ENCODE measurements at places on chromosomes 16 and 17. TPM values are rescaled to one million over a fixed set of nuclear protein-coding genes. Genes with fewer than 3 reads are reported as not detected.

Gene OR3A1
- total RNA-seq: not detected

DNA sequence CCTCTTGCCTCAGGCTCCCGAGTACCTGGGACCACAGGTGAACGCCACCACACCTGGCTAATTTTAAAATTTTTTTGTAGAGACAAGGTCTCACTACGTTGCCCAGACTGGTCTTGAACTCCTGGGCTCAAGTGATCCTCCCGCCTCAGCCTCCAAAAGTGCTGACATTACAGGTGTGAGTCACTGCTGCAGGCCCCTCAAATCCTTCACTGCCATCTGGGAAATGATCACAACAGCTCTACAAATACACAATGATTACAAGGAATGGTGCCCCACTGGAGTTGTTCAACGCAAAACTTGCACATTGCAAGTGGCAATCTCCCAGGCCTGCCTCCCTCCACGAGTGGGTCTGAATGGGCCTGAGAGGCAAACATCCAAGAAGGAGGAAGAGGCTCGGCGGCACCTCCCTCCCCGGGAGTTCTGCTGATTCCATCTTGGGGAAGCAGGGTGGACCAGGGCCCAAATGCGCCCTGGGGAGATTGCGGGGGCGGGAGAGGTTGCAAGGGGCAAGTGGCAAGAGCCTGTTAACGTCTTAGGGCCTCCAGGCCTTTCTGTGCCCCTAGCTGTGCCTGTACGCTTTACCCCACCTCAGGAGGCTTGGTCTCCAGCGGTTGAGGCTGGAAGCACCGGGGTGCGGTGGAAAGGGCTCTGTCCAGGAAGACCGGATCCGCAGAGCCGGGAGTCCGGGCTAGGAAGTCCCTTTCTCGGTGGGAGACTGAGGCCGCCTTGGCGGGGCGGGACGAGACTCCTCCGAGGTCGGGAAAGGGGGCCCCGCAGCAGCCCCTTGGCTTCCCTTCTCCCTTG is 656 bp upstream of the IGFBP4 start:
- peak; percentile 46 for ATAC-seq

DNA sequence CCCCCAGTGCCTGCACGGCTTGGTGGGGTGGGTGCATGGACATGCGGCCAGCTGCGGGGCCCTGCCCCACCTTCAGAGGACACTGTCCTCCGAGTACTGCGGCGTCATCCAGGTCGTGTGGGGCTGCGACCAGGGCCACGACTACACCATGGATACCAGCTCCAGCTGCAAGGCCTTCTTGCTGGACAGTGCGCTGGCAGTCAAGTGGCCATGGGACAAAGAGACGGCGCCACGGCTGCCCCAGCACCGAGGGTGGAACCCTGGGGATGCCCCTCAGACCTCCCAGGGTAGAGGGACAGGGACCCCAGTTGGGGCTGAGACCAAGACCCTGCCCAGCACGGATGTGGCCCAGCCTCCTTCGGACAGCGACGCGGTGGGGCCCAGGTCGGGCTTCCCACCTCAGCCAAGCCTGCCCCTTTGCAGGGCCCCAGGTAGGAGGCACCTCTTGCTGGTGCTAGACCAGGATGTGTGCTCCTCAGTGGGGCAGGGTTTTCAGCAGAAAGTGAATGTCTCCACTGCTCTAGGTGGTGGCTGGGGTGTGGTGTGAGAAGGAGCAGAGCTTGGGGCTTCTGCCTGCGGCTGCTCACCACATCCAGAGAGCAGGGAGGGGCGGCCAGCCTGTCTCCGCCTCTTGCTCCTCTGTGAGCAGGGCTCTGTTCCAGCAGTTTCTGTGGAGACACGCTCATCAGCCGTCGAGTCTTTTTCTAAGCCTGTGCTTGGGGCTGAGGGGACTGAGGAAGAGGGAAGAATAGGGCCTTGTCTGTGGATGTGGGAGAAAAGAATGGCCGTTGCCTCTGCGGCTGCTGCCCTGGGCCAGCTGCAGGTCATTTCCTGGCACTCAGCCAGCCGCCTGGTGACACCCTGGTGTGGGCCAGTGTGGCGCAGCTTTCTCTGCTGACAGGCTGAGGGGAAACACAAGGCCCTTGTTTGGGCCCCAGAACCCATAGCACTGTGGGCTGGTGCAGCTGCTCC is 2.2 kb downstream of the ZNF276 start:
- ATAC-seq: peak; percentile 44

DNA sequence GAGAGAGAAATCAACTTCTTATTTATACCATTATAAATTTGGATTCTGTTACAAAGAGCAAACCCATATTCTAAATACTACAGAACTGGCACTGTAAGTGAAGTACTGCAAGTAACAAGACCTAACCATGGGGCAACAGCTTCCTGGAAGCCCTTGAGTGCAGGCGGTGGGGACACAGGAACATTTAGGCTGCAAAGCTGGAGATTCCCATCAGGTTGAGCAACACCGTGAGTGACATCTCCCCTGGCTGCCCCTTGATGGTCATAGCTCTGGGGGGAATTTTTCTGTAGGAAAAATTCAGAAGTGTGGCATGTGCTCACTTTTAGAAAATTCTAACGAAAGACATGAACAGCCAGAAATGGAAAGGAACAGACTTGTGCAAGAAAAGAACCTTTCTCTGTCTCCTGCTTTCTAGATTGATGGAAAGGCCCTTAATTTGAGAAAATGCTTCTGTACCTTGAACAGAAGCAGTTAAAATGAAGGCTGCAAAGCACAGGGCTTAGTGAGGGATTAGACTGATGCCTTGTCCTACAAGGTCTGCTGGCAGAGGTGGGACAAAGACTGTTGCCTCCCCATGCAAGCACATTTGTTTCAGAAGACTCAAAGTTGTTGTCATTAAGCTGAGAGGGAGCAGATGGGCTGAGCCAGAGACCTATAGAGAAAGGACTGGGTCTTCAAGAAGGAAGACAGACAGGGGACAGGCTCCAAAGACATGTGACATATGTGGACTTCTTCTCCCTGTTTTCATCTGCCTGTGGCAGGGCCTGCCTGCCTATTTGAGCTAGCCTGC is 380.8 kb downstream of the SLC39A11 start:
- no peak for ATAC-seq

GRCh38 chr17:58314706-58315015 is 13.9 kb downstream of the TSPOAP1 start:
- no peak for ATAC-seq

DNA sequence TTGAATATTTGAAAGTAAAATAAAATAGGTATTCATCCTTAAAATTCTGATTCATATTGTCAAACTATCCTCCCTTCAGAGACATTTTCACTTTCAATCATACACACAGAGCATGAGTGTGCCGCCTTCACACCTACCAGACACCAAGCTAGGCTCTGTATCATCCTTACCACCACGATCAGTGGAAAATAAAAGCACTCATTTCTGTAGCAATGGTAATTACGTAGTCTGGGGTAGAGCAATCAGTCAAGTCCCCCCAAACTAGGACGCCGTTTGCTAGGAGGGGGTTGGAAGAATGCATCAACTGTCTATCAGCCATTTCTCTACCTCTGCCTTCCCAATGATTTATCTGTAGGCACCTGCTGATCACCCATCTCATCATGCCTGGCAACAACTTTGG is 84.6 kb upstream of the GRIN2A start:
- ATAC-seq: no peak

- ATAC-seq: no peak
Measured at GRCh38 chr16:51002881-51003490, 148.1 kb downstream of the SALL1 start.

DNA sequence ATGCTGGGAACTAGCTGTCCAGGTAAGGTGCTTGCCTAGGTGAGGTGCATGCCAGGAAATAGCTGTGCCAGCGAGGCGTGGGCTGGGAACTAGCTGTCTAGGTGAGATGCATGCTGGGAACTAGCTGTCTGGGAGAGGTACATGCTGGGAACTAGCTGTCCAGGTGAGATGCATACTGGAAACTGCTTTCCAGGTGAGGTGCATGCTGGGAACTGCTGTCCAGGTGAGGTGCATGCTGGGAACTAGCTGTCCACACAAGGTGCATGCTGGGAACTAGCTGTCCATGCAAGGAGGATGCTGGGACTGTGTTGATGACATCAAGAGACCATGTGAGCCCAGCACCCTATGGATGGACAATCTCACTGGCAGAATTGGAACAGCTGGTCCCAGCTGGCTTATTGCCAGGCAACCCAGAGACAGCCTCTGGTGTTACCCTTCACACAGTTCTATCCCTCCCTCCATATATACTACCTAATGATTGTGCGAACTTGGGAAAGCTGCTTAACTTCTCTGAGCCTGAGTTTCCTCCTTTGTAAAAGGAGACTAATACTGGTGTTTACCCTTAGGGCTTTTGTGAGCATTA is 479.9 kb upstream of the RBFOX1 start:
- ATAC-seq: no peak

- ATAC-seq: no peak
Measured at GRCh38 chr16:26186091-26186615, 494.4 kb downstream of the HS3ST4 start.
